ENCODE measurements at places on chromosomes 7 and 10.

DNA sequence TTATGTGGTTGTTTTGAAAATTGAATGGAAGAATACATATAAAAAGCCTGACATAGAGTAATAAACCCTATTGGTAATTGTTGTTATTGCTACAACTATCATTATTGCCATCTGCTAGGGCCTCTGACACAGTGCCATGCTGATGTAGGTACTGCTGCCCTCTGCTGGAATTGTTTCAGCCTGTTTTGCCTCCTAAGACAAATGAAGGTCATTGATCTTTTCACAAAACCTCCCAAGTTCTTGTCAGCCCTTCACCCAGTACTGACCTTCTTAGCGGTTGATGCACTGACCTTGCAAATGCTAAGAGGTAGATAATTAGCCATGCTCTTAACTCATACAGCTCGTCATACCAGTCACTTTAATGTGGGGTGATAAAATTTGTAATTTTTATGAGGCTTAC is 975.2 kb downstream of the SORCS1 start:
- DNase-seq = peak; percentile 53

DNA sequence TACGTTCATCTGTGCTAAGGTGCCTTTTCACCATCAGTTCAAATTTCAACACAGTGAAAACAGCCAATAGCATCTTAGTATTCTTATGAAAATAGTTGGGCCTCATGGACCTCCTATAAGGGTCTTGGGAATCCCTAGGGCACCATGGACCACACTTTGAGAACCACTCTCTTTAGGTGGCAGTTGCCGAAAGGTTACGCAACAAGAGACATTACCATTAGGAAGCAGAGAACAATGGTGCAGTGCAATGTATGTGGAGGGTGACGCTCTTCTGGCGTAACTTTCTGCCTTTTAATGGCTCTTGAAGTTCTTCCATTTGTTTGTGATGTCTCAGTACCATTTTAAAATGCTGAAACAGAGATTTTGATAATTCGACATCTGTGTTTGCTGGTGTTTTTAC is 131.1 kb downstream of the CNNM2 start:
- DNase-seq = no peak

DNA sequence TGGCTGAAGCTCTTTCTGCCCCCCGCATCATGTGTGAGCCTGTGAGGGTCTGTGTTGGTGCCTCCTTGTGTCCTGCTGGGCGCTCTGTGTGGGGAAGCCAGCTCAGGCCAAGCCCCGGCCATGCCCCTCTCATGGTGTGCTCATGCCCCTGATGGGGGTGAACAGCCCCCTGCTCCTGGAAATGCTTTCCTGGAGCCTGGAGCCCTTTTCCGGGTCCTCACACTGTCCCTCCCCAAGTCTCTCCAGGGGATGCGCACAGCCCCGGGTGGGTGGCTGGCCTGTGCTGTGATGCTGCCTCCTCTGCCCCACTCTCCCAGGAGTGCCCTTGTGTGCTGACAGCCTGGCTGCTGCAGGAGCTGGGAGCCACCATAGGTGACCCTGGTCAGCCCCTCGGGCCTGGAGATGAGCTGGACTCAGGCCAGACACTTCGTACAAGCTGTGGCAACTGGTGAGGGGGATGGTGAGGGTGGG is 20.8 kb upstream of the ZNF862 start:
- no peak for DNase-seq

GRCh38 chr7:2945171-2945570 is 98.5 kb downstream of the CARD11 start:
- DNase-seq = no peak

DNA sequence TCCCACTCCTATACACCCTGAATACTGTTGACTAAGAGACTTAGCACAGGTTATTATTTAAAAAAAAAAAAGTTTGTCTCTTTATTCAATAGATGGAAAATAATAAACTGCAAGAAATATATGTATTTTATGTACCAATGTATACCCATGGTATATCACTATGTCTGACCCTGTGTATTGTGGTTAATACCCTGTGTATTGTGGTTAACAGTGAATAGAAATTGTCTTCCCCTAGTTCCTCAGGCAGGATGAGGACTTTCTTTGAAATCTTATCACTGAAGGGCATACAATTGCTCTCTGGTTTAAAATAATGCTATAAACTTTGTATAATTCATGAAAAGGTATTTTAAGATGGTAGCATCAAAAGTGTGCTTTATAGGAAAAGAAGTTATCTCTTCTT is 80.0 kb upstream of the TMEM106B start:
- DNase-seq = no peak

DNA sequence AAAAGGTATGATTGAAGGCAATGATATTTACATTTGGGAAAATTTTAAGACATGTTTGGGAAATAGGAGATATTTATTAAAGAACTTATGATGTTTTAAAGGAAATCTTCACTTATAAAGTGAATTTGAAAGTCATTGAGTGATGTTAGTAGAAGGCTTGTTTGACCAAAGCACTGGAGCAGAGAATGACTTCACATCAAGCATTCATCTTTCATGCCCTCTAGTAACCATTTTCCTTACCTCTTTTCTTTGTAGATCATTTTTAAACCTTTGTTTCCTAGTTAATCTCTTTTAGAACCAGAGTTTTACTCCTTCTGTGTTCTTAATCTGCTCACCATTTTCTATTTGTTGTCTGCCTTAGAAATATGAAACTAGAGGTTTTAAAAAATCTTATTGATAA is 111.3 kb upstream of the FOXP2 start:
- DNase-seq = no peak

Measured in H1 (cell line).